ENCODE measurements at places on chromosomes 2 and 18.

DNA sequence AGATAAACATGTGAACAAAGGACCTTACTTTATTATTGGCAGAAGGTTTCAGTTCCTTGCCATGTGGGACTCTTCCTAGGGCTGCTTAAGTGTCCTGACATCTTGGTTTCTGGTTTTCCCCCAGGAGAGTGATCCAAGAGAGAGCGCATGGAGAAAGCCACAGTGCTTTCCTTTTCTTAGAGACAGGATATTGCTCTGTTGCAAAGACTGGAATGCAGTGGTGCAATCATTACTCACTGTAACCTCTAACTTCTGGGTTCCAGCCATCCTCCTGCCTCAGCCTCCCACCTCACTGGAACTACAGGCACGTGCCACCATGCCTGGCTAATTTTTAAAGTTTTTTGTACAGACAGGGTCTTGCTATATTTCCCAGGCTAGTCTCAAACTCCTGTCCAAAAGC lies 38.1 kb upstream of the TCF7L1 start:
- DNase-seq, result no peak

DNA sequence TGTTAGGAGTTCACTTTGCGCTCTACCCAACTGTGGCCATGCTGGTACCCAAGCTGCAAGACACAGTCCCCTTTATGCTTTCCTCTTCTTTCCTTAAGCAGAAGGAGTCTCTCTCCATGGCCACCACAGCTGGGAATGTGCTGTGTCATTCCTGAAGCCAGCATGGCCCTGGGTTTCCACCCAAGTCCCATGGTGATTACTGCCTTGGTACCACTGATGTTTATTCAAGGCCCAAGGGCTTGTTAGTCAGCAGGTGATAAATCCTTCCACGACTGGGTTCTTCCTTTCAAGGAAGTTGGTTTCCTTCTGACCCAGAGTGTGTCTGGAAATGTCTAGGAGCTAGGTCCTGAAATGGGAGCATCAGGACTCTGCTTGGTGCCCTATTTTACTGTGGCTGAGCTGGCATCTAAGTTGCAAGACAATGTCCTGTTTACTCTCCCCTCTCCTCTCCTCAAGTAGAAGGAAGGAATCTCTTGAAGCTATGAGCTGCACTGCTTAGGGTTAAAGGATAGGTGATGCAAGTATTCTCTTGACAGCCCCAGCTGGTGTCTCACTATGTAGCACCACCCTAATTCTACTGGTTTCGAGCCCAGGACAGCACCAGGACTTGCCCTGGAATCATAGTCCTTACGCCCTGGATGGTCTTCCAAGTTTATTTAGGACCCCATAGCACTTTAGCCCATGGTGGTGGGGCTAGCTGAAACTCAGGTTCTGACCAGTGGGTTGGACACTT lies 18.7 kb upstream of the NUP35 start:
- DNase-seq, result no peak

- DNase-seq, result no peak
These were observed 45.2 kb upstream of the GLS start for GRCh38 chr2:190835303-190835930.

- DNase-seq, result no peak
These were observed 35.4 kb downstream of the SFXN5 start for GRCh38 chr2:73035899-73036711.

DNA sequence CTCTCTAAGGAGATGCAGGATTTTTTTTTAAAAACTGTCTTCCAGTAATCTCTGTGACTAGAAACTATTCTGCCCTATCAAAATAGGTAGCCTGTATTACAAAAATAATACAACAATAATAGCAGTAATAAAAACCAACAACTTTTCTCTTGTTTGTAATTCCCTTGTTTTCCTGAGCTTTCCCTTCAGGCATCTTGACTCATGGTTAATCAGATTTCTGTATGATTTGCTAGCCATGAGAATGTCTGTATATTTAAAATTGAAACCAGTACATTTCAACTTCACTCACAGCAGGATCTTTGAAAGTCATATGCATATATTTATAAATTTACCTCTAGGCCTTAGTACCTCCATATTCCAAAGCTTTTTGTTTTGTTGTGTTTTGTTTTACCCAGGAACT lies 38.2 kb downstream of the SLC4A10 start:
- no peak for DNase-seq

GRCh38 chr2:174510583-174511189 lies 23.9 kb upstream of the GPR155 start:
- DNase-seq, result no peak

- no peak for DNase-seq
These were observed at the start of gene RNF152 for GRCh38 chr18:61892683-61893308. TSS of gene RNF152 (minus strand) at chr18:61893007. CDS start at chr18:61816463, 76,544 bp downstream.

- DNase-seq, result no peak
These were observed 80.6 kb upstream of the ZFP36L2 start for GRCh38 chr2:43307046-43307445.

GRCh38 chr2:148926291-148926961 lies 51.4 kb downstream of the KIF5C start:
- peak; percentile 71 for DNase-seq

GRCh38 chr2:100262046-100262445 lies 60.3 kb downstream of the LONRF2 start:
- no peak for DNase-seq

- DNase-seq, result no peak
These were observed 10.9 kb downstream of the ANKRD23 start for GRCh38 chr2:96832754-96833507.

GRCh38 chr2:122132147-122132691 lies 376.8 kb downstream of the TSN start:
- DNase-seq, result no peak

DNA sequence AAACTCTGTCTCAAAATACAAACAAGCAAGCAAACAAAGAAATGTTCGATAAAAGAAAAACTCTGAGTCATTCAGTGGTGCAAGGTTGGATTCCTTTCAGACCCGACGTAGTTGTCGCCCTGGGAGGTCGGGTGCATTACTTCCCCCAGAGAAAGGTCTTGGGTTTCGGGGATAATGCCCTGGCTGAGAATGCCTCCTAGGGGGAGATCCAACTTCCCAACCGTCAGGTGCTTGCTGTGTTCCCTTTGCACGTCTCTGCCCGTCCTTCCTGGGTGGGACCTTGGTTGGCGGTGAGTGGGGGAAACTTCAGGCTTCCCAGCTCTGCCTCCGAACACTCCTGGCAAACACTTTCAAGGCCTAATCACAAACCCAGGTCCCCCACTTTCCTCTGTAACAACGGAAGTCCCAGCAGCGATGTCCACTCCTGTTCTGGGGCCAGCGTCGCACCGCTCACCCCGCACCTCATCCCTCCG lies 609 bp downstream of the TPGS2 start:
- DNase-seq, result no peak

DNA sequence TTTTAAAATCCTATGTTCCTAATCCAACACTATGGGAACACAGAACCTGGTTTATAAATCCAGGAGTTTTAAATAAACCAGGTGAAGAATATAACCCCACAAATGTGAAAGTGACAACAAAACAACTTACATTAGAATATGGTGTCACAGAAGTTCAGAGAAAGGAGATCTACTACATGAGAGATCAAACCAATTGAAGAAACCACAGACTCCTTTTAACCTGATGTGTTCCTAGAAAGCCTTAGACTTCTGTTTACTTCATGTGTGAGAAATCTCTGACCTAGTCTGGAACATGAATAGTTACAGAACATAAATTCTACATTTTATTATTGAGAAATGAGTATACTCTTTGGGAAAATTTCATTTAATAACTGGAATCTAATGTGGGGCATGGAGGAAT lies 165.3 kb downstream of the FTCDNL1 start:
- DNase-seq, result no peak

DNA sequence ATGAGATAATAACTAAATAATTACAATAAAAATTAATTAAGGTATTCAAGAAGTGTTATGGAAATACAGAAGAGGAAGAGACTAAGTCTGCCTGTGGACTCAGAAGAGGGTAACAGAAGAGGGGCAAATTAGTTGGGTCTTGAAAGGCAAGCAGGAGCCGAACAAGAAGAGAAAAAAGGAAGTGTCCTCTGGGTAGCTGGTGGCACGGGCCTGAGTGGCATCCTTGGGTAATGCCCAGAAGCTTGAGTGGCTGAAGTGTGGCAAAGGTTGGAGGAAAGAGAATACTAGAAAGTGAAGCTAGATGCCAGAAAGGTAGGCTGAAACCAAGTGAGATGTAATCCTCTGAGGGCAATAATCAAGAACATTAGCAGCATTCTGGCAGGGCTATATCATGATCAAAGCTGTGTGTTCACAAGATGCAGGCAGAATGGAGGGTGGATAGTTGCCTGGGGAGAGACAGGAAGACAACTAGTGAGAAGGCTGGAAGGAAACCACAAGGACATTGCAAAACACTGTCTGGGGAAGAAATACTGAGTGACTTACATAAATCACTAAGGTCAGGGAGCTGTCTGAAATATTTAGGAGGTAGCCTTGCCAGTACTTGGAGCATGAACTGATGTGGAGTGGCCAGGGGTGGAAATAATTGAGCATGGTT lies 16.2 kb downstream of the DOCK10 start:
- peak; percentile 39 for DNase-seq

DNA sequence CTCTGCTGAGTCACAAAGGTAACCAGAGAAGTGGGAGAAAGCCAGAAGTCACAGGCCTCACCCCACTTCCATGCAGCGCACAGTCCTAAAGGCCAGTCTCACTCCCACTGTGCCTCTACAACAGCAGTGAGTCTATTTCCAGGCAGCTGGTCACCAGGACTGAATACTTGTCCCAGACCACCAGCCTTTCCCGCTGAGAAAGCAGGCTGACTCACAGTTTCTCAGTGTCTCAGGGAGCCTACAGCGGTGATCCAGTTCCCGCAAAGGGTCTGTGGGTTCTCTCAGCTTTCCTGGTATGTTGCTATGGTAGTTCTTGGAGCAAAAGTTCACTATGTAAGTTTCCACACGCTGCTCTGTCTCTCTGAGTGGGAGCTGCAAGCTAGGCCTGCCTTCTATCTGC lies 622.5 kb downstream of the RNF144A start:
- no peak for DNase-seq

- no peak for DNase-seq
These were observed 6.0 kb downstream of the RSAD2 start for GRCh38 chr2:6883448-6884122.

DNA sequence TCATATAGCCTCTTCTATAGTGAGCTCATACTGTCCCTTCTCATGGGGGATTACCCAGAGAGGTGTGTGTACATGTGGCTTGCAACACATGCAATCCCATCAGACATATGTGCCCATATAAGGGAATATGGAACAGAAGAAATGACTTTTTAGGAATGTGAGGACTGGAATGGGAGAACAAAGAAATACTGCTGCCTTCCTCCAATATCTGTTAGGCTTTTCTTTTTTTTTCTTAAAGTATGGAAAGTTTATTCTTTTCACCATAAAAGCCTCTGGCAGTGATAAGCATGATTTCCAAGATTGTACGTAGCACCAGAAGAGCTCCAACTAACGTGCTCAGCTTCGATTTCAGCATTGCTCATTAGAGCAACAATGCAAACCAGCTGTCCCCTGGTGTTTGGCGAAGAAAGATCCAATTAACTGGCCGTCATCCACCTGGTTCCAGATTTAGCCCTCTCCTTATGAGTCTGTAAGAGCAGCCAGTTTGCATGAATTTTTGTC lies 113.6 kb downstream of the ADCYAP1 start:
- no peak for DNase-seq

- DNase-seq, result peak; percentile 35
These were observed 246.1 kb downstream of the EXOC6B start for GRCh38 chr2:72579591-72580180.

GRCh38 chr18:48832938-48833700 lies 117.6 kb downstream of the SMAD7 start:
- no peak for DNase-seq

- no peak for DNase-seq
These were observed 343.1 kb downstream of the CELF4 start for GRCh38 chr18:37222354-37222998.

GRCh38 chr18:29174891-29175290 lies 998.0 kb upstream of the CDH2 start:
- no peak for DNase-seq

GRCh38 chr2:197322724-197323720 lies 12.4 kb upstream of the ANKRD44 start:
- DNase-seq, result peak; percentile 30

GRCh38 chr2:6694555-6694954 lies 171.2 kb downstream of the CMPK2 start:
- no peak for DNase-seq

DNA sequence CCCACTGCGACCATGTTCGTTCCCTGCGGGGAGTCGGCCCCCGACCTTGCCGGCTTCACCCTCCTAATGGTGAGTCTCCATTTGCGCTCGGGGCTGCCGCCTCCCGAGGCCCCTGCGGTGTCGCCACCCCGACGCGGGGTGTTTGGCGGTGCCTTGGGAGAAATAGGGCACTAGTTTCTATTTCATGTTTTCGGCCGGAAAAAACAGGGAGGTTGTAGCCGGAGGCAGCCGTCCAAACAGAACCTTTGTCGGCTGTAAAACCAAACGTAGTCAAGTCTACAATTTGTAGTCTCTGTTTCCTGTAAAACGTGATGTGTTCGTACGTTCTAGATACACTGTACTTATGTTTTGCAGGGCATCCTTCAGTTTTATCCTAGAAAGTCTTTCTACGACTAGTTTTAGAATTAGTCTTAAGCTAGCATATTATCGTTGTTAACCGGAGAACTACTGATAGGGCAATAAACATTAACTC lies 290 bp downstream of the PSMG2 start:
- no peak for DNase-seq

- DNase-seq, result no peak
These were observed 11.7 kb downstream of the PSTPIP2 start for GRCh38 chr18:46060359-46060841.

DNA sequence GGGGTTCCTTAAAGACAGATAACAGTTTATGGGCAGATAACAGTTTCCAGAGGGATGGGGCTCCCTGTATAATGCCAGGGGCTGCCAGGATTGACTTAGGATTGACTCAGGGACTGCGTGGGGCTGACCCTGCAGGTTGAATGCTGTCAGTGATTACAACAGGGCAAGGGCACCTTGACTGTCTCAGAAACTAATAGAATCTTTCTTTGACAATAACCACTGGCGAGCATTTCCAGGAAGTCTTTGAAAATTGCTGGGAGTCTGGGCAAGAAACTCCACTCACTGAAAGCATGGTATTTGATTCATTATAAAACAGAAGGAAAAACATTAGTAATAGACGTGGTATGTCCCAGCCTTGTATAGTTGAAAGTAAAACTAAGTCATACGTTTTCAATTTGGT lies 101.0 kb downstream of the GPD2 start:
- DNase-seq, result no peak

- DNase-seq, result no peak
These were observed 373.2 kb downstream of the SLC4A3 start for GRCh38 chr2:220000586-220000985.

- no peak for DNase-seq
These were observed 147.0 kb upstream of the PELI1 start for GRCh38 chr2:64291181-64291580.

- no peak for DNase-seq
These were observed 31.9 kb upstream of the RNU4ATAC start for GRCh38 chr2:121498731-121499130.

DNA sequence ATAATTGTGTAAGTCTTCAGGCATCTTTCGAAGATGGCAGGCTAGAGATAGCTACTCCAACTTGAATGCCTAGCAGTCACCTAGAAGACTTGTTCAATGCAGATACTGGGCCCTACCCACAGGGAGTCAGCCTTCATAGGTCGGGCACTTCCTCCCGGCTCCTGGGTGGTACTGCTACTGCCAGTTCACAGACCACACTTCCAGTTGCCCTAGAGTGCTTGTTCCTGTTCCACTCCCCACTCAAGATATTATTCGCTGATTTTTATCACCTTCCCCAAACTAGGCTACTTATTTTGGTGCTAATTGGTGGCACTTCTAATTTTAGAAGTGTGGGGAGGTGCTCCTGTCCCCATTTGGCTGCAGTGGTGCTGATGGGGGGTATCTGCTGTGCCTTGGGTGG lies 34.2 kb downstream of the INPP4A start:
- DNase-seq, result no peak
